ENCODE measurements at places on chromosomes 3 and 15.

GRCh38 chr15:59751552-59752413, 62.7 kb upstream of the BNIP2 start:
- no peak for DNase-seq

DNA sequence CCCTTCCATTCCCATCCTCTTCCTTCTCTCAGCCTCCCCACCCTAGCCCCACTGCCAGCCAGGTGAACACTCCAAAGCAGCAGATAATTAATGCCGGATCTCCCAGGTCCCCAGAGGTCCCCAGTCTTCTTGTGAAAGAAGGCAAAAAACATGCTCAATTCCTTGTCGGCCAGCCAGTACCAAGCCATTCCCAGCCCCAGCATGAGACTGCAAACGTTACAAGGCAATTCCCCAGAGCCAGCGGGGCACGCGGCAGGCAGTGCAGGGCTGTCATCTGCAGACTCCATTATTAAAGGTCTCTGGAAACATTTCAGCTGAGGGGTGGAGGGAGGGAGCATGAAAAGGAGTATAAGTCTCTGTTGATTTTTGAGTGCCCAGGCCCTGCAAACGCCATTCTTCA, 117.8 kb downstream of the XXYLT1 start:
- no peak for DNase-seq

GRCh38 chr3:188721990-188722389, 449.8 kb upstream of the TPRG1 start:
- no peak for DNase-seq

- no peak for DNase-seq
Observed at GRCh38 chr3:12437861-12438260, 46.4 kb upstream of the TSEN2 start.

GRCh38 chr3:18079739-18080138, 337.3 kb upstream of the TBC1D5 start:
- no peak for DNase-seq

DNA sequence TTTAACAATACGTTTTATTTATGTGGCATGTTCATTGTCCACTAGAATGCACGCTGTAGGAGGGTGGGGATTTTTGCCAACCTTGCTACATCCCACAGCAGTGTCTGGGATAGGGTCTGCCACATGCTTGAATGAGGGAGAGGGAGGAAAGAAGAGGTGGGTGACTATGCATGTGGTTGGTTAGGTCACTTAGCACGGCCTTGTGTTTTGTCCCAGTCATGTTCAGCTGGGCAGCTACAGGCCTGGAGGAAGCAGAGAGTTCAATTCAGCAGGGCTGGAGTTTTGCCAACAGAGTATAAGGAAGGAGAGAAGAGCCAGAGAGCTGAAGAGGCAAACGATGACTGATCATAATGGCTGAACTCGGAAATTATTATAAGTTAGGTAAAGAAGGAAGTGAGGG, 268.4 kb upstream of the NSMCE3 start:
- no peak for DNase-seq

DNA sequence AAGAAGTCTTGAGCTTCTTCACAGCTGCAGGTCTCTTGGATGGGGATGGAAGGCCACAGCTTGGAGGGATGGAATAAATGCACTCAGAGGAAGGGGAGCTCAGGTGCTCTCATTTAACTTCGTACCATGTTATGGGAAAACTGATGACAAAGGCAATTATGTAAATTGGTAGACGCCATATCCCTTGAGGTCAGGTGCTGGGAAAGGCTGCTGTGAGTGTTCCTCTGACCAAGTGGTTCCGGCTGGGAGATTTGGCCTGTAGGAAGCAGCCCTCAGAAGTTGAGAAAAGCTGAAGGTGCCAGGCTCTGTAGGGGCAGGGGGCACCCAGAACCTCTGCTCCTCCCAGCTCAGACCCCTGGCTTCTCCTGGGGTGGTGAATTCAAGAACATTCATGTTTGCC, 47.1 kb downstream of the FAH start:
- DNase-seq: no peak

- DNase-seq: no peak
Observed at GRCh38 chr3:49530231-49530630, 24.0 kb upstream of the BSN start.

DNA sequence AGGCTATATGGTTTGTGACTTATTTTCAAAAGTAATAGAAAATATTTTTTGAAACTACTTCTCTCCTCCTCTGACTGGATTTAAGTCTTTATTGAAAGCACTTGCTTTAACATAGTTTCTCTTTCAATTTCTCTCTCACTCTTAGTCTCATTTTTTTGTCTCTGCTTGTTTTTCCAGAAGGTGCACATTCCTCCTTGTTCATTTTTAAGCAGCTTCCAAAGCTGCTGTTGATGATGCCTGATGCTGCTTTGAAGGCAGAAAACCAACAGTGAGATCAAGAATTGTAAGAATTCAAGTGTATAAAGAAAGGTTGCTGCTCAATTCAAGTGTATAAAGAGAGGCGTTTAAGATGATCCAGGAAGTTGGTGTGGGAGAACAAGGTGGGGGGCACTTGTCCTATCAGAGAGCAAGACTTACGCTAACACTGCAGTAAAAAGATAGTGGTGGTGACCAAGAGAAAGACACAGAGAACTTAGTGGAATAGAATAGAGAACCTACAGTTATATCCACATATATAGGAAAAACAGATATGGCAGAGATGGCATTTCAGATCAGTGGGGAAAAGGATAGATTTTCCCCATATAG, 12.1 kb downstream of the NR2C2 start:
- DNase-seq: no peak

DNA sequence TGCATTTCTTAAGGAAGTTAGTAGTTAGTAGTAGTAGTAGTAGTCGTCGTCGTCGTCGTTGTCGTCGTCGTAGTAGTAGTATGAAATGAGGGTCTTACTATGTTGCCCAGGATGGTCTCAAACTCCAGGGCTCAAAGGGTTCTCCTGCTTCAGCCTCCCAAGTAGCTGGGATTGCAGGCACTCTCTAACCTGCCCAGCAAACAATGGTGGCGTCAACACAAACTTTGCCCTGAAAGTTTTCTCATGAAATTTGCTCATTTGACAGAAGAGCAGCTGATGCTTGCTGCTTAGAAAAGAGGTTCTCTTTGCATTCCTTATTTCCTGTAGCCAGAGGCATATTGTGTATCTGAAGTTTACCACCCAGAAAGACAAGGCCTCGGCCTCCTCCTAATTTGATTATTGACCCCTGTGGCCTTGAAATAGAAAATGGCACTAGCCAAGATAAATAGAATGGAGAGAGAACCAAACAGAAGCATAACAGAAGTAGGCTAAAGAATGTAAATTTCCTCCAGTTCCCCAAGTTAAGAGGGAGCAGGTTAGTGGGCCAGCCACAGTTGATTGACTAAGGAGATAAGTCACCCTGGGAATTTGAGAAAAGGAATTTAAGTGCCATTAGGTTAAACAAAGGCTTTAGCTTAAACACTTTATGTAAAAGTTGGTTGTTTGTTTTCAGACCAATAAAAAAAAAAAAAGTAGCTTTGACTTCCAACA, 166.2 kb upstream of the ROBO2 start:
- no peak for DNase-seq

GRCh38 chr3:99487894-99488293, 150.5 kb upstream of the COL8A1 start:
- DNase-seq: no peak

- DNase-seq: peak; percentile 8
Observed at GRCh38 chr15:51589881-51590568, 32.5 kb downstream of the DMXL2 start.

DNA sequence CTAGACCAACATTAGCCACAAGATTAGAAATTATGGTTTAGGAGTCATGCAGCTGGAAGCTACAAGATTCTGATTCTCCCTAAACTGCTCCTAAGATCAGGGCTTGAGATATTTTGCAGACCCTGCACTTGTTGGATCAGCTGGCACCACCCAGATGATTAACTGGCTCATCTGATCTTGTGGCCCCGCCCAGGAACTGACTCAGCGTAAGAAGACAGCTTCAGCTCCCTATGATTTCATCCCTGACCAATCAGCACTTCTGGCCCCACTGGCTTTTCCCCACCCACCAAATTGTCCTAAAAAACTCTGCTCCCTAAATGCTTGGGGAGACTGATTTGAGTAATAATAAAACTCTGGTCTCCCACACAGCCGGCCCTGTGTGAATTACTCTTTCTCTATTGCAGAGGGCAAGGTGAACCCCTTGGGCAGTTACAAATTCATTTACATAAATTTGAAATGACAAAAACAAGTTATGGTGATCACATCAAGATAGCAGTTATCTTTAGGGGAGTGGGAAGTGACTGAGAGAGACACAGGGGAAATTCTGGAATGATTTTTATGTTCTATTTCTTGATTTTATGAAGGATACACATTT, 76.5 kb downstream of the CD200R1L start:
- DNase-seq: no peak

DNA sequence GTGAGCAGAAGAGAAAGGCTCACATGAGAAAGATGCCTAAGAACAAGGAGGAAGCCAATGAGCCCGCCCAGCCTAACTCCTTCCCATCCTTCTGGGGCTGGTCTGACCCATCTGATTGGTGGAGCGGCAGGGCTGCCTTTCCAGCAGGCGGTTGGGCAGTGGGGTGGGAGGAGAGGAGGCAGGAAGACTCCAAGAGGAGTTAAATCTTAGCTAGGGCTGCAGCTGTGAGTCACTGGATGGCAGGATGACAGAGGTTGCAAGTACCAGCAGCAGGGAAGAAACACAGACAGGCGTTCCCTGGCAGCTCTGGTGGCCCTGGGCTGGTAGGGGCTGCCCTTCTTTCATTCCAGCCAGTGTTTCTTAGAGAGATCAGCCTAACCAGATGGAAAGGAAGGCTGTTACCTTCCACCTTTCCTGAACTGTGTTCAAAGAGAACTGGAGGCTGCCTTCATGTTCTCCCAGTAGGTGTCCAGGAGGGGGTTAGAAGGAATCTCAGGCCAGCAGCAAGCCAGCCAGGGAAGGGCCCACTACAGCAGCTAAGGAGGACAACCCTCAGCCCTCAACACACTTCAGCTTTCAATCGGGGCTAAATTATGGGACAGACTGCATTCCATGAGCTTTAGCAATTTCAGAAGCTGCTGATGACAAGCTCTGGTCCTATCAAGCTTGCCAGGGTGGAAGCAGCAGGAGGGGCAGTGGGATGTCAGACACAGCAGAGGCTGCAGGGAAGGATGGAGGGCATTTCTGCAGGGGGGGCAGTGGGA, 50.3 kb downstream of the CHSY1 start:
- DNase-seq: no peak

DNA sequence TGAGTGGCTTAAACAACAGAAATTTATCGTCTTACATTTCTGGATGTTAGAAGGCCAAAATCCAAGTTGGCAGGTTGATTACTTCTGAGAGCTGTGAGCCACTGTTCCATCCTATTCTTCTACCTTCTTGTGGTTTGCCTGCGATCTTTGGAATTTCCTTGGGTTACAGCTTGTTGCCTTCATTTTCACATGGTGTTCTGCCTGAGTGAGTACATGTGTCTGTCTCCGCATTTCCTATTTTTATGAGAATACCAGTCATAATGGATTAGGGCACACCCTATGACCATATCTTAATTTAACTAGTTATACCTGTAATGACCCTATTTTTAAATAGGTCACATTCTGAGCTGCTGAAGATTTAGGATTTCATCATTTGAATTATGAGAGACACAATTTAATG, 294.3 kb downstream of the CNTN4 start:
- DNase-seq: no peak

- peak; percentile 12 for DNase-seq
Observed at GRCh38 chr3:63470745-63471144, 181.7 kb upstream of the SNTN start.

DNA sequence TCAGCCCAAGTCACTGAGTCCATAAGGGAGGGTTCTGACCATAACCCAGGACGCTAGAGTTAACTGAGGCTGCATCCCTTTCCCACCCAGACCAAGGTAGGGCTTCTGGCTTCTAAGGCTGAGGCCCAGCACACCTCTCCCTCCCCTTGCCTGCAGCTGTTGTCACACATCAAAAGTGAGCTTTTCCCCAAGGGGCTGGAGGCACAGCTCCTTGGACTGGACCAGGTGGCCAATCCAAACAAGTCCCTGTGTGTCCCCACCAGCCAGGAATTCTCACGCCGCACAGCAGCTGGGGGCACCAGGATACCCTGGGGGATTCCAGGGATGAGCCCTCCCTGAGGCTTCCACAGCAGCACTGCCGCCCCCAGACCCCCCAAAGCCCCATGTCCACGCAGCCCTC, 22.3 kb upstream of the ISLR2 start:
- no peak for DNase-seq

GRCh38 chr15:62391641-62392262, 226.7 kb upstream of the C2CD4B start:
- no peak for DNase-seq

GRCh38 chr15:65916041-65916663, 46.9 kb downstream of the RAB11A start:
- DNase-seq: no peak

GRCh38 chr3:186308549-186308948, 53.5 kb downstream of the DGKG start:
- DNase-seq: no peak

- DNase-seq: peak; percentile 34
Observed at GRCh38 chr15:76060118-76060989, 569 bp downstream of the TMEM266 start.

- DNase-seq: no peak
Observed at GRCh38 chr15:65286069-65286703, 497 bp downstream of the PARP16 start.

GRCh38 chr15:92968926-92969651, 69.0 kb downstream of the CHD2 start:
- DNase-seq: no peak

DNA sequence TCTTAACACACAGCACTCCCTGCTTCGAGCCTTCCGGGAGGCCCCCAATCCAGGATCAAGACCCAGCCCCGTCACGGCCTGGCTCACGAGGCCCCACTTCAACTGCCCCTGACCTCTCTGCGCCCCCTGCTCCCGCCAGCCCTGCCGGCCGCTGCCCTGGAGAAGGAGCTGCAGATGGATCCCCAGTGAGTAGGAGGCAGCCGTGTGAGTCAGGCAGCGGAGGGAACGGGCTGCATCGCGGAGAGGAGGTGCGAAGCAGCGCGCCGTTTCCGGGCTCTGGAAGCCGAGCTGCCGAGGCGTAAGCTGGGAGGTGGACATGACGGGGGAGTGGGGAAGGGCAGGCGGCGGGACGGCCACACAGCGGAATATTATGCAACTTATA, 133.4 kb downstream of the TPRA1 start:
- no peak for DNase-seq

DNA sequence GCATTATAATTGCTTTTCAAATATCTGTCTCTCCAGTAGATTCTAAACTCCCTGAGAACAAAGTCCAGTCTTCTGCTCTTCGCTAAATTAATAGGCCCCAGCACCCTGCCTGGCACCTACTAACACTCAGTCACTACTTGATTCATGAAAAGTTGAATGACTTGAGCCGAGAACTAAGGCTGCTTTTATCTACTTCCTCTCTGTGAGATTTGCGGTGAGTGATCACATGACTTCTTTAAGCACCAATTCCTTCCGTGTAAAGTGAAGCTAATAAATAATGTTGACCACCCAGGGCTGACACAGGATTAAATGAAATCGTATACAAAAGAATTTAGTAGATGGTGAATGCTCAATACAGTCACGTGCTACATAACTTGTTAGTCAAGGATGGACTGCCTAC, 44.6 kb upstream of the PGPEP1L start:
- peak; percentile 25 for DNase-seq

GRCh38 chr3:136694321-136694720, 57.9 kb downstream of the STAG1 start:
- DNase-seq: no peak

GRCh38 chr3:133949438-133949837, 53.8 kb upstream of the RAB6B start:
- no peak for DNase-seq

- no peak for DNase-seq
Observed at GRCh38 chr15:100601163-100601562, 821 bp downstream of the LINS1 start.

Data from GM12878 (cell line).